ENCODE measurements at places on chromosomes 4 and X.

DNA sequence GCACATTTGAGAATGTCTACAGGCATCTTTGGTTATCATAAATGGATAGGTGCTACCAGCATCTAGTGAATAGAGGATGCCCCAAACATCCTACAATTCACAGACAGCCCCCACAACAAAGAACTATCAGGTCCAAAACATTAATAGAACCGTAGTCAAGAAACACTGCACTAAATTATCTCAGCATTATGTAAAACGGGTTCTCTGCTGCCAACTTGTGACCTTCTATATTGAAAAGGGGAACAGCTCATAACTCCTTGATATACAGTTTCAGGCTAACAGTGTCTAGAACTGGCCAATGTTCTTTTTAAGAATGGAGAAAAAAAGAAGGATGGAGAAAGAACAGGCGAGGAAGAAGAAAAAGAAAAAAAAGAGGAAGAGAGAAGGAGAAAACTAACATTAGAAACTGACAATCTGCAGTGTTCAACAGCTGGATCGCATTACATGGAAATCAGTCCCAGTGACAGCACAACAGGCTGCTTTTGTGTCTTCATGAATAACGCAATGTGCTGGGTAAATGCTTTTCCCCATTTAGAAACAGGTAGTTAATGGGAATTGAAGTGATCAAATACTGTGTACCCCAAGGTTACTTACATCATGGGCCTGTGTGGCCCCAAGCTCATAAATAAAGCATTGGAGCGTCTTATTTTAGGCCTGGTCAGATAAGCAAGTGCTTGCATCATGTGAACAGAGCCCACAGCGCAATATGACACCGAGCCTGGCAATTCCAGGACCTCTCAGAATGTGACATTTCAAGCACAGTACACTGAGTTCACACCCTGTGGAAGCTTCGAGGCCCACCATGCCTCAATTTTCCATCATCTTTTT lies 339.5 kb downstream of the DHX15 start:
- no peak for DNase-seq

DNA sequence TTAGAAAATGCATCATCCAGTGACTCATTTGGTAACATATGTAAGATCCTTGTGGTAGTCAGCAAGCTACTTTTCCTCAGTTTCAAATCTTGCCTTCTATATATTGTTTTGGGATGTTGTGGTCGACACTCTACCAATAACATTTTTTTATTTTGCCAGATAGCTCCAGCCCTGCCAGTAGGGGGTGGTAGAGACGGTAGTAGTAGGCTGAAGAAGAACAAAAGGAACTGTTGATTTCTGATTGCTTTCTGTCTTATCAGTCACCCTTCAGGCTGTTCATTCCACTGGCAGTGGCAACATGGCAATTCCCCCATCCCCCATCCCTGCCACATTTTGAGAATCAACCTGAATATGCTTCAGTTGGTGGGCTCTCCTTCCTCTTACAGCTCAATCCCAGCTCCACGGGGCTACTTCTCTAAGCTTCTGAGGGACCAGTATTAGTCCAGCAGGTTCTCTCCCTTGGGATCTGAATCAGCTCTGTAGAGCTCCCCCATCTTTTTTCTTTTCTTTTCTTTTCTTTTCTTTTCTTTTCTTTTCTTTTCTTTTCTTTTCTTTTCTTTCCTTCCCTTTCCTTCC lies 171.5 kb upstream of the VEGFC start:
- DNase-seq, result no peak

GRCh38 chr4:6355052-6355451 lies 85.4 kb downstream of the WFS1 start:
- no peak for DNase-seq

DNA sequence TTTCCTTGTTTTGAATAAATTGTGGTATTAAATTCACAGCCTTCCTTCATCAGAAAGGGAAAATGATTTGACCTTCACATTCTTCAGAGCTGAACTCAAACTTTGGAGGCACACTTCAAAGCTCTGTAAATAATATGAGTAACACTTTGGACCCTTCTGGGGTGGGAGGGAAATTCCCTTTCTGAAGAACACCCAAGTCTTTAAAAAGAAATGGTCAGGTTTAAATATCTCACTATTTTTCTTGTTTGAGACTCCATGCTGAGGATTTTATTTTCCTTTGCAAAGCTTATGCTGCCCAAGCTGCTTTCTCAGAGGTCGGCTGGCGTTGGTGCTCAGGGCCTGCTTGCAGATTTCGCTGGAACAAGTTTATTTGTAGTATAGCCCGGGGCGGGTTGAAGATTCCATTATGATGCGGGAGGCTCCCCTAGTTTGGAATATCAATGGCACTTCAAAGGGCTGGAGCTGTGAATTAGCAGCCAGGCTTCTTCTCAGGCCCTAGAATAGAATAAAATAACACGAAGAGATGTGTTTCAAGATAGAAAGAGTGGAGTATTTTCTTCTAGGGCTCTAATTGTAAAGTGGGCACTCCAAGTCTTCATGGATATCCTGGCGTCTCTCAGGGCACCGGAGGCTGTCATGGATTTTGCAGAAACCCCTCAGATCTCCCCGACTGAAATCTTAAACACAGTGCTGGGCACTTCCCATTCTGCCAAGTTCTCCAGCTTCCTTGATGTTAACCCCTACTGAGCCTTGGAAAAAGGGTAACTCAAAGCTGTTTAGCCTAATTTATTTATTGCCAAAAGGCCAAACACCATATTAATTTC lies 315.6 kb downstream of the GPAT3 start:
- no peak for DNase-seq

DNA sequence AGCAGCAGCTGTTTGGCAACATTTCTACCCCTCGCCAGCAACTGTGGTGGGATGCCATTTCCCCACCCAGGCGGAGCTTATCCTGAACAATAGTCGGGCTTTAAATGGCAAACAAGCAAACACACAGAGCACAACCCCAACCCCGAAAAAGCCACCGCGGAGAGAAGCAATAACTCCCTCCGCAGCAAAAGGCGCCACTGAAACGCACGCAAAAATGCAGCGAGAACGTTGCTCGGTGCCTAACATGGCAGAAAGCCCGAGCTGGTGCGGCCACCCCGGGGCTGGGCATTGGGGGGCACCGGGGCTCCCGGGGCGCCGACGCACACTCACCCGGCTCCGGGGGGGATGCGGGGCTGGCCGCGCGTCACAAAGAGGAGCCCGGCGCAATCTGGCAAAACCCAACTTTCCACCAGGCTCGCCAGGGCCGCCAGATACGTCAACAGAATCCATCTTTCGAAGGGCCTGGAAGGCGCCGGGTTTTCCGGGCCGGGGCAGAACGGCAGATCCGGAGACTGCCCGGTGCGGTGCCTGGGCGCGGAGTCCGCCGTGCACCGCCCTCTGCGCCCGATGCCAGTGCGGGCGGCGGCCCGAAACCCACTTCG lies 818 bp downstream of the RAI2 start:
- DNase-seq, result no peak

DNA sequence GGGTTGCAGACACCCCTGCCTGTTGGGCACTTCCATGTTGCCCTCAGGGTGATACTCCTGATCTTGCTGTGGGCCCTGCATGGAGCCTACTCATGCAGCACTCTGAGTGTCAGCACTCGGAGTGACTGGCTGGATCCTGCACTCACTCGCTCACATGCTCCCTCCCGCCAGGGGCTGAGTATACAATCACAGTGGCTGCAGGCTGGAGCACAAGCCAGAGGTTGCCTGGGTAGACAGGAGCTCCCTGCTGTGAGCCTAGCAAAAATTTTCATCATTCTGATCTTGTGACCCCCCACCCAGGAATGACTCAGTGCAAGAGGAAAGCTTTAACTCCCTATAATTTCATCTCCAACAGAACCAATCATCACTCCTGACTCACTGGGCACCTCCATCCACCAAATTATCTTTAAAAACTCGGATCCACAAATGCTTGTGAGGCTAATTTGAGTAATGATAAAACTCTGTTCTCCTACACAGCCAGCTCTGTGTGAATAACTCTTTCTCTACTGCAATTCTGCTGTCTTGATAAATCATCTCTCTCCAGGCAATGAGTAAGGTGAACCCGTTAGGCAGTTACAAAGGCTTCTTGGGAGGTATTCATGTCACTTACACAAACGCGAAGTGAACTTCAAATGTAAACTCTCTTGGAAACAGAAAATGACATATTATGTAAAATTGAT lies 1180.8 kb upstream of the PABPC4L start:
- no peak for DNase-seq

DNA sequence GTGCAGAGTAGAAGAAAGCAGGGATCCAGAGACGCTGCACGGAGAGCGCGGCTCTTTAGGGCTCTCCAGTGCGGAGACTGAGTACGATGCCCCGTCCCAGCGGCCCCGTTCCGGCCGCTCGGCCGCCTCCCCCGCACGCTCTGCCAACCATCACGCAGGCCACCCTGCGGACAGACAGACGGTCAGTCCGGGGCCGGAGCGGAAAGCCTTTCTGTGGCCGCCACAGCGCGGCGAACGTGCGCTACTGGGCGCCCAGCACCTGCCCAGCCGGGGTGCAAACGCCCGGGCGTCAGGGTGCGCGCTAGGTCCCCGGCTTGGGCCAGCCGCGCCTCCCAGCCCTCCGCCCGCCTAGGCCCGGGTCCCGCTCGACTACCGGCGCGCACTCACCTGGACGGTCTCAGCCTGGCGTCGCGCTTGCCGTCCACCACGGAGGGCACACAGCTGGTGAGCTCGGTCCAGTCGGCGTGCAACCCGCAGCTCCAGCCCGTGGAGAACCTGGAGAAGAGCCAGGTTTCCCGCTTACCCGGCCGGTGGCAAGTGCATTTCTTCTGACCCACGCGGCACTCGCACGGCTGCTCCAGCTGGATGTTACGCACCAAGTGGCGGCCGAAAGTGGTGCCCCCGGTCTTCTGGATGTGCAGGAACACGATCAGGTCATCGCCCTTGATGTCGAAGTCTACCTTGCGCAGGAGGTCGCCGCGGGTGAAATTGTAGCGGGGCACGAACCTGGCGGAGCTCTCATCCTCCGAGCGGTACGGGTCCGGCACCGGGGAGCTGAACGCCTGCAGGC lies 1.8 kb downstream of the HS6ST2 start:
- DNase-seq, result no peak

All from CD4-positive, alpha-beta T cell treated with Interleukin-17A for 1 hour (primary cell).